ENCODE measurements at places on chromosomes 1 and 21.
A peak's percentile ranks its signal among the peaks of the same experiment; 100 is the strongest.

DNA sequence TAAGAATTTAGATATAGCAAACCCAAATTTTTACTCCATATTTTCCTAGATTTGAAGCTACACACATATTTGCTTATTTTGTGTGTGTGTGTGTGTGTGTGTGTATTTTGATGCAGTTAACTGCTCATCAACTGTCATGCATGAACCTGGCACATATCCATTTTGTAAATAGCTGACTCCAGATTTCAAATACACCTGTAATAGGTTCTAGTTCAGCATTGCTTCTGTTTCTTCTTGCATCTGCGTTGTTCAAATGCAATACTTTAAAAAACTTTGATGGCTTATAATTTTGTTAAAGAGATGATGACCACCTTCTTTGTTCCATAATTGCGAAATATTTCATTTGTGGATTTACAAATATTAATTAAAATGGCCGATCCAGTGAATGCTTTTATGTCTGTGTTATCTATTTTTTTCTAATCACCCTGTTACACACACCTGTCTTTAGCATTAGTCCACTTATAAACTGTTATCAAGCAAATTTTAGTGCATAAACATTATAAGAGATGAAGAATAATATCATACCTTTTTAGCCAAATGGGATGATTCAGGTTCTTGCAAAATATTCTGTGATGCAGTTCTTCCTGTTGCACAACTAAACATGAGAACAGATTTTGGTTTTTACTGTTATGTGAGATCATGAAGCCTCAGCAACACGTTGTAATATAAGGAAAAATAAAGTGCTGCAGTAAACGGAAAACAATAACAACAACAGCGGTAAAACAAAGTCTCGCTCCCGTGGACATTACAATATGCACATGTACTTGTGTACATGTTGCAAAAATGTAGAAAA is 12.7 kb upstream of the S100A11 start:
- no peak for DNase-seq

DNA sequence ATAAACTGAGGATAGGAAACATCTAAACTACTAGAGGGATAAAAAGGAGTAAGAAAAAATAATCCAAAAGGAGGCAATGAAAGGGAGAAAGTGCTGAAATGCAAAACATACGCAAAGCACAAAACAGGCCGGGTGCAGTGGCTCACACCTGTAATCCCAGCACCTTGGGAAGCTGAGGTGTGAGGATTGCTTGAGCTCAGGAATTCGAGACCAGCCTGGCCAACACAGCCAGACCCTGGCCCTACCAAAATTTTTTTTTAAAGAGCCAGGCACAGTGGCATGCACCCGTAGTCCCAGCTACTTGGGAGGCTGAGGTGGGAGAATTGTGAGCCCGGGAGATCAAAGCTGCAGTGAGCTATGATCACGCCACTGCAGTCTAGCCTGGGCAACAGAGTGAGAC is 10.5 kb downstream of the SPOCD1 start:
- no peak for DNase-seq

- no peak for DNase-seq
Observed at GRCh38 chr1:78058670-78059069, 12.9 kb downstream of the GIPC2 start.

DNA sequence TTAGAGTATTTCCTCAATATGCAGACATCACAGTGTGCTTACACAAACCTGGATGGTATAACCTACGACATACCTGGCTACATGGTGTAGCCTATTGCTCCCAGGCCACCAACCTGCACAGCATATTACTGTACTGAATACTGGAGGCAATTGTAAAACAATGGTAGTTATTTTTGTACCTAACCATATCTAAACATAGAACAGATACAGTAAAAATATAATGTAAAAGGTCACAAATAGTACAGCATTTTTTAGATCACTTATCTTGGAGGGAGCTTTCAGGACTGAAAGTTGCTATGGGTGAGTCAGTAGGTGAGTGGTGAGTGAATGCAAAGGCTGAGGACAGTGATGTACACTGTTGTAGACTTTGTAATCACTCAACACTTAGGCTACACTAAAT is 492.3 kb downstream of the MRPL39 start:
- DNase-seq: no peak

DNA sequence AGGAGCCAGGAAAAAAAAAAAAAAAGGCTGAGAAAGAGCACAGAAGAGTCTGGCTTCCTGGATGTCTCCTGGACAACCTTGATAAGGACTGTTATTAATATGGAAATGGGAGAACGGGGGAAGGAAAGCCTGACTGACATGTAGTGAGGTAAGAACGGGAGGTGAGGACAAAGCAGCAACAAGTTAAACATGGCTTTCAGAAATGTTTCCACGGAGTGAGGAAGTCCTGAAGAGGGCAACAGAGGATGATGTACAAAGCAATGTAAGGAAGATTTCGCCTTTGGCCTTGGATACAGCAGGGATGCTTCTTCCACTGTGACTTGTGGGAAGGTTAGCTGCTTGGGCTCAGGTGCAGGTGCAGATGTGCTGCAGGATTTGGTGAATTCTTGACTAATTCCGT is 11.9 kb upstream of the NIBAN1 start:
- no peak for DNase-seq

GRCh38 chr1:41038110-41038509 is 16.6 kb upstream of the SLFNL1 start:
- no peak for DNase-seq

DNA sequence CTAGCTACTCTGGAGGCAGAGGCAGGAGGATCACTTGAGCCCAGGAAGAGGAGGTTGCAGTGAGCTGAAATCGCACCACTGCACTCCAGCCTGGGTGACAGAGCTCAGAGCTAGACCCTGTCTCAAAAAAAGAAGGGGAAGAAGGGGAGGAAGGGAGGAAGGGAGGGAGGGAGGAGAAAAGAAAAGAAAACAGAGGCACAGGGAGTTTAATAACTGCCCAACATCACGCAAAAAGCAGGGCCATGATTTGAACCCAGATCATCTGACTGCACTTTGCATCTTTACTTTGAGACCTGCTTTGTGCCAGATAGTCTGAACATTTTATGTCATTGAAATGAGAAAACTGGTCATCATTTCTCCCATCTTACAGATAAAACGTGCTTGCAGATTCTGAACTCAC is 2.0 kb downstream of the LURAP1 start:
- DNase-seq: no peak

- no peak for DNase-seq
Observed at GRCh38 chr1:145949219-145949618, 8.6 kb downstream of the LIX1L start.

GRCh38 chr1:109210058-109210457 is 3.7 kb upstream of the SARS1 start:
- no peak for DNase-seq

DNA sequence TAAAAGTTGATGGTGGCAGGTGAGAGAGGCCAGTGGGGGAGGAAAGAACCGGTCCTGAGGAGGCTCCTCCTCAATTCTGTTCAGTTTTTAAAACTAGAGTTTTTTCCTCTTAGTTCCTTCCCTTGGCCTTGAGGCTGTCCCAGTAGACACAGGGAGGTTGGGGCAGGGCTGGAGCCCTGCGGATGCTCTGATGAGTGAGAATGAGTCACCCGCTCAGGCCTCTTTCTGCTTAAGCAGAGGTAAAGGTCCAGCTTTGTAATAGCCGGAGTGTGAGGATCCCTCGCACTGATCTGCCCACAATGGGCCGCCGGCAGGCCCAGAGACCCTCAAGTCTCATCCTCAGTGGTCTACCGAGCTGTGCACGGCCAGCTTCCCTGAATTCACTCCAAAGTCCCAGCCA is 49.6 kb upstream of the IRF2BP2 start:
- no peak for DNase-seq

- no peak for DNase-seq
Observed at GRCh38 chr1:48216941-48217340, 5.6 kb upstream of the SLC5A9 start.

GRCh38 chr1:44361478-44361877 is 6.4 kb upstream of the ERI3 start:
- DNase-seq: no peak

DNA sequence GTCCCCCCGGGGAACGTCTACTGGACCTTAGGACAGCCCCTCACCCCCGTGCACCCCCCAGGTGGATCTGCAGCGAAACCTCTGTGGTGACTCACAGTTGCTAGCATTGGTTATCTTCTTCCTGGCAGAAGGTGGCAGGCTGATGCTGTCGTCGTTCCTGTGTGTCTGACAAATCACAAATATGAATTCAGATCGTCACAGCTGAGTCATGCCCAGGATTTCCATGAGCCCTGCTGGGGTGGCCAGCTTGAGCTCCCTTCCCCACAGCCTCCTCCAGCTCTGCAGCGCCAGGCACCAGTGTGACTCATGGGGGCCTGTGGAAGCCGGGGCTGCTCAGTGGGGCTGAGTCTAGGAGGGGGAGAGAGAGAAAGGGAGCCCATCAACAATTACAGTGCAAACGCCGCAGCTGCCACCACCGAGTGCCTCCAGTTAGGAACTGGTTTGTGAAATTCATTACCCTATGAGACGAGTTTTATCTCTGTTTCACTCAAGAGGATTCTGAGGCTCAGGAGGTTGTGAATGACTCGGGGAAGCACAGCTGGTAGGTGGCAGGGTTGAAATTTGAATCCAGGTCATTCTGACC is 197.9 kb downstream of the DYRK1A start:
- peak; percentile 78 for DNase-seq

- DNase-seq: no peak
Observed at GRCh38 chr1:150365941-150366340, 2.0 kb downstream of the RPRD2 start.

- no peak for DNase-seq
Observed at GRCh38 chr1:223233019-223233409, 90.0 kb upstream of the TLR5 start.

Measured in T-helper 9 cell (primary cell).